Thymus (tissue), 14 donors: ENCODE measurements at places on chromosomes 3 and 15. TPM values are rescaled to one million over a fixed set of nuclear protein-coding genes. Genes with fewer than 3 reads are reported as not detected.
A peak's percentile ranks its signal among the peaks of the same experiment; 100 is the strongest.

DNA sequence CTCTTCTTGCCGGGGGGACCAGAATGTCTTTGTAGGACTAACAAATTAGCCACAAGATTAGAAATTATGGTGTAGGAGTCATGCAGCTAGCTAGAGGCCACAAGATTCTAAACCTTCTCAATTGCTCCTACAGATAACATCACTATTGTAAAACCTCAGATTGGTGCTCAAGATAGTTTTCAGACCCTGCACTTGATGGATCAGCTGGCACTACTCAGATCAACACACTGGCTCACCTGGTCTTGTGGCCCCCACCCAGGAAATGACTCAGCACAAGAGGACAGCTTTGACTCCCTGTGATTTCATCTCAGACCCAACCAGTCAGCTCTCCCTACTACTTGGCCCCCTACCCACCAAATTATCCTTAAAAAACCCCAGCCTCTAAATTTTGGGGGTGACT is 124.1 kb upstream of the RASGRP1 start:
- no peaks in the 10 kb centered on the region for H3K36me3 ChIP-seq
- DNase-seq: no peak
- no peaks in the 10 kb centered on the region for H3K27me3 ChIP-seq
- H3K27ac ChIP-seq: no peak overlapping the region

DNA sequence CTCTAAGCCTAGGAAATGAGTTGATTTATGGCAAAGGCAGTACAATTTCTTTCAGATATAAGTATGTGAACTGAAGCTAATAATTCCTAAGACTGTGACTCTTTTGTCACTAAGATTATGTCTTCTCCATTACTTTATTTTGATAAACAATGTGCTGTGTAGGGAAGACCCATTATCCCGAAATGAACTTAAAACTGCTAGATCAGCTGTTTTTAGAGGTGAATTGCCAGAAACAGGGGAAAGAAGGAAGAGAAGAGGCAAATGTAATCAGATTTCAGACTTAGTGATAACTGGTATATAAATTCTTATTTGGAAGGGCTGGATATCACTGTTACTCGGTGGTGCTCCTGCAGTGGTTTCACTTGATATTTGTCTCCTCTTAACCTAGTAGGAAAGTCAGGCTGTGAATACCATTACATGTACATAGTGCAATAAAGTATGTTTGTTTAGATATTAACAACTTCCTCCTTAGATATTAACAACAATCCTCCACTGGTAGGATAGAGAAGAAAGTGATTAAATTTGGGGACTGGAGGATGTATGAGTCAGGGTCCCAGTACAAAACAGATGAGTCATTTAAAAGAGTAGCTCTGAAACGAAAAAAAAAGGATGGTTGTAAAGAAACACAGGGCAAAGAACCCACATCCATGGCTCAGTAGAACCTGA is 338.5 kb upstream of the KCNH8 start:
- no peak overlapping the region for H3K4me3 ChIP-seq
- no peak overlapping the region for H3K27ac ChIP-seq
- H3K36me3 ChIP-seq: no peaks in the 10 kb centered on the region

DNA sequence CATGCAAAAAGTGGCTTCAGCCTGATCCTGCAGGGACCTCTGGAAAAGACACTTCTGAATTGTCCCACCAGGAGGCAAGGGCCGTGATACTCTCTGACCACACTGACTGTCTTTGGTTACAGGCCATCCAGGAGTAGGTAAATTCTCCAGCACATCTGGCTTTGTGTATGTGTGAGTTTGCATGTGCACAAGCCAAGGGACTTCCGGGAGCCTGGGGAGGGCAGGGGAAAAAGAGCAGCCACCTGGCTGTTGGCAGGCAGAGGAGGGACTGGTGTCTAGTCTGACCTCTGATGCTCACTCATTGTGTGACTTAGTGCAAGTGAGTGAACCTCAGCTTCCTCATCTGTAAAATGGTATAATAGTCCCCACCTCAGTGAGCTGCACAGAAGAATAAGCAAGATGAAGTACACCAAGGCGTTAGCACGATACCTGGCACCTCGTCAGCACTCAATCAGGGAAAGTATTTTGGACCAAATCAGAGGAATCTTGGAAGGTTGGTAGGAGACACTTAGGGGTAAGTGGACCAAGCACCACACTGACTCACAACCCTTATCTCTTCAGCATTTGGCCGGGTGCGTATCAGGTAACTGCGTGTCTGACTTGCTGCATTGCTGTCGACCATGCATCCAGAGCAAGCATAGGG is 19.1 kb downstream of the KLHL6 start:
- no peak overlapping the region for H3K27ac ChIP-seq
- H3K36me3 ChIP-seq: peaks cover 12% of the 10 kb centered on the region
- H3K4me3 ChIP-seq: no peak overlapping the region
- no peak for DNase-seq
- no peaks in the 10 kb centered on the region for H3K27me3 ChIP-seq
- H3K4me1 ChIP-seq: peaks cover 28% of the 10 kb centered on the region

DNA sequence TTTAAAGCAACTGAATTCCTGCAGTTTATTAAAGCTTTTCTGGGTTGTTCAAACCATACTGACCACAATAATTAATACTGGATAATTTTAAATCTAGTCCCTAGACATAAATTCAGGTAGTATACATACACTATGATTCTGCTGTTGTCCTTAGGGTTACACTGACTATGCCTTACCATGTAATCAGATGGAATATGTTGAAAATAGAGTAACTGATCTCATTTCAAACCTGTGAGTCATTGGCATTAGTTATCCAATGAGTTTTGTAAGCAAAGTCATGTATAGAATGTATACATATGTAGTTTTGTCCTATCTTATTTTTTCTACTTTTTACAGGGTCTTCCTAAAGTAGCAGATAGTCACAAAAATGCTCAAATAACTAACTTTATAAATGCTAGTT is 517.1 kb upstream of the CCDC54 start:
- no peak overlapping the region for H3K27ac ChIP-seq
- no peaks in the 10 kb centered on the region for H3K27me3 ChIP-seq
- DNase-seq: no peak
- no peaks in the 10 kb centered on the region for H3K4me1 ChIP-seq
- H3K4me3 ChIP-seq: no peak overlapping the region

DNA sequence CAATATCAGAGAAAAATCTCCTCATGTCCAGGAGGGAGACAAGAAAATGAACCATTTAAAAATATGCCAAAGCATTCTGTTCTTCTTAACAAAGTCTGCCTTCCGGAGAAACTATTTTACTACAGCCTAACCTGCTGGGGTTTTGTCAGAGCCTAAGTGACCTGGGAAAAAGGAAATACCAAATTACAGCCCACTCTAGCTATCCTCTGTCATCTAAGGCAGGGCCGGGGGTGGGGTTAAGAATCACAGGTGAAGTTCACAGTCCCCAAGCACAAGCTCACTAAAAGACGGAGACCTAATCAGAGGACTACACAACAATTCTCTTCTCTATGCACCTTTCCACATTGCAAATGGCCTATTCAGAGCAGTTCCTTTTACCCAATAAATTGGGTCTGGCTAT is 116.6 kb downstream of the TRIM42 start:
- no peak for DNase-seq
- H3K27ac ChIP-seq: no peak overlapping the region
- H3K4me3 ChIP-seq: no peak overlapping the region
- no peaks in the 10 kb centered on the region for H3K27me3 ChIP-seq
- H3K36me3 ChIP-seq: no peaks in the 10 kb centered on the region
- no peaks in the 10 kb centered on the region for H3K4me1 ChIP-seq

DNA sequence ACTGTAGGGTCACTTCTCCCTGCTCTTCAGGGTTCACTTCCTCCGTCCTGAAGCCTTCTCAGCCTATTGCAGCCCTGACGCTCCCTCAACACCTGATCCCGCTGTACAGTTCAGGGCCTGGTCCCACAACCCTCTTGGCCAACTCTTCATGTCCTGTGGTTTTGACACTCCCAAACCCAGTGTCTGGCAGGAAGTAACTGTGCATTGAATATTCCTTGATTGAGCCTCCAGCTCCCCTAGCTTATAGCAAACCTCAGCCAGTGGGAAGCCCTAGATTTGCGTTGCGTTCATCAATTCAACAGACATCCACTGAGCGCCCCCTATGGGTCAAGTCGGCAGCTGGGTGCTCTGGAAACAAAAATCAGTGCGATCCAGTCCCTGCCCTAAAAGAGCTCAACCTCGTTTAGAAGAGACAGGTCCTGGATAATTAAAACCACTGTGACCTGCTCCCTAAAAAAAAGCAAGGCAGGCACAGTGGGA is 13.5 kb downstream of the UBAP1L start:
- H3K4me1 ChIP-seq: no peaks in the 10 kb centered on the region
- no peaks in the 10 kb centered on the region for H3K27me3 ChIP-seq
- DNase-seq: peak; percentile 17
- H3K27ac ChIP-seq: no peak overlapping the region

ALG1L2 gene
- total RNA-seq: 0.28 TPM

GRCh38 chr15:85793641-85794597 is 806 bp downstream of the KLHL25 start:
- H3K27me3 ChIP-seq: no peaks in the 10 kb centered on the region
- H3K4me1 ChIP-seq: peaks cover 15% of the 10 kb centered on the region
- no peaks in the 10 kb centered on the region for H3K36me3 ChIP-seq
- H3K27ac ChIP-seq: no peak overlapping the region

GRCh38 chr3:151538456-151539393 is 77.9 kb upstream of the IGSF10 start:
- no peaks in the 10 kb centered on the region for H3K36me3 ChIP-seq
- H3K27me3 ChIP-seq: no peaks in the 10 kb centered on the region
- no peaks in the 10 kb centered on the region for H3K4me1 ChIP-seq
- peak overlapping the region; percentile 10 for H3K27ac ChIP-seq
- no peak overlapping the region for H3K4me3 ChIP-seq

LSAMP gene
- total RNA-seq: 1.5 TPM

MEX3B gene
- 4.1 TPM for total RNA-seq

PLA2G4D gene
- total RNA-seq: 0.28 TPM

DNA sequence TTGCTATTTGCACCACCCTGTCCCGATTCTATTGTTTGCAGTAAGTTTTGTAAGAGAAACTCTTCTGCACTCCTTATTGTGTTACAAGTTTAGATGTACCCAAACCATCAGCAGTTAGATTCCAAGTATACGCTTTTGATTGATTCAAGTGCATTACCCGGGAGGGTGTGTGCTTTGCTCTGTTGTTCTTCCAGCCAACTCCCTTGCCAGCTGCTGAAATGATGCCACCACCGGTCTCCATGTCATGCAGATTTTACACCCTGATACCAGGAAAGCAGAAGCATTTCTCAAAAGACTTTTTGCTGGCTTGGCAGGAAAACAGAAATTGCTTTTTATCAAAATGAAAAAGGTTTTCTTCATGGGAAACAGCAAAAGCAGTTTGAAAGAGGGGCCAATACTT is 1006.6 kb upstream of the CFAP20DC start:
- H3K27me3 ChIP-seq: no peaks in the 10 kb centered on the region
- H3K4me3 ChIP-seq: no peak overlapping the region
- no peak for DNase-seq
- peaks cover 4% of the 10 kb centered on the region for H3K36me3 ChIP-seq

GRCh38 chr15:89244574-89244903 is 760 bp downstream of the FANCI start:
- peak overlapping the region; percentile 50 for H3K27ac ChIP-seq
- no peak for DNase-seq
- peak overlapping the region; percentile 90 for H3K4me3 ChIP-seq
- peaks cover 16% of the 10 kb centered on the region for H3K4me1 ChIP-seq
- peaks cover 19% of the 10 kb centered on the region for H3K36me3 ChIP-seq

DNA sequence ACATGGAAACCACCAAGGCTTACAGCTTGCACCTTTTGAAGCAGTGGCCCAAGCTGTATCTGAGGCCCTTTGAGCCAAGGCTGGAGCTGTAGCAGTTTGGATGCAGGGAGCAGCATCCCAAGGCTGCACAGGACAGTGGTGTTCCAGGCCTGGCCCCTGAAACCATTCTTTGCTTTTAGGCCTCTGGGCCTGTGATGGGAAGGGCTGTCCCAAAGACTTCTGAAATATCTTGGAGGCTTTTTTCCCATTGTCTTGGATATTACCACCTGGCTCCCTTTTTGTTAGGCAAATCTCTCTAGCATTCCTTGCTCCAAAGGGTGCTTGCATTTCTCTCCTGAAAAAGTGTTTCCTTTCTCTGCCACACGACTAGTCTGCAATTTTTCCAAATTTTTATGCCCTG is 302.8 kb upstream of the MDFIC2 start:
- H3K36me3 ChIP-seq: no peaks in the 10 kb centered on the region
- H3K4me3 ChIP-seq: no peak overlapping the region

DNA sequence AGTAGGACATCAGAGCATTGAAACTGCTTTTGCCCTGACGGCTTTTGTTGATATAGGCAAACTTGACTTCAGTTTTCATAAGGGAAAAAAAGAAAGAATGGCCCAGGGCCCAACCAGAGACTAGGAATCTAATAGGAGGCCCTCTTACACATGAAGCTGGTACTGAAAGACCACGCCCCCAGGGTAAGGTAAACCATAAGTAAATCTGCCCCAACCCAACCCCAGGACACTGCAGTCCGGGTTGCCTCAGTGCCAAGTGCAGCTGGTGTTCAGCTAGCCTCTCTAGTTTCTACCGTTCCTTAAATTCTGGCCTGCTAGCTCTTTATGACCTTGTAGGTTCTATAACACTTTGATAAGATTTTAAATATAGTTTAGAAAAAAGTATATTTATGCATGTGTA is 136.7 kb downstream of the AQP9 start:
- DNase-seq: no peak
- H3K4me1 ChIP-seq: no peaks in the 10 kb centered on the region
- H3K4me3 ChIP-seq: no peak overlapping the region
- H3K27ac ChIP-seq: no peak overlapping the region
- H3K27me3 ChIP-seq: no peaks in the 10 kb centered on the region

DNA sequence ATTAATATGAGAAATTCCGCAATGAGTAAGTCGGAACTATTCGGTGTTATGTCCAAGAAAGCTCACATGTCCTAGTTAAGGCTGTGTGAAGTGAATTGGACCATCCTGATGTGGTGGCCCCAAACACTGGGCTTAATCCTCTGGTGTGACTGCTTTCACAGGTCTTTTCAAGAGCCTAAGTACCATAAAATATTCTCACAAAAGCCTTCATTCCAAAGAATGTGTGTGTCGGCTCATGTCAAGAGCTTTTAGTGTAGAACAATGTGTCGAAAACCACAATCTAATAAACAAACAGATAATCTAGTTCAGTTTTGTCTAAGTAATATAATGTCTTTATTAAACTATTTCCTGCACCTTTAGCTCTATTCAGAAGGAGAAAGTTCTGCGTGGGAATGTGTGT is 311.4 kb downstream of the LPP start:
- no peak for DNase-seq
- no peak overlapping the region for H3K27ac ChIP-seq
- no peaks in the 10 kb centered on the region for H3K27me3 ChIP-seq
- H3K4me1 ChIP-seq: no peaks in the 10 kb centered on the region
- no peaks in the 10 kb centered on the region for H3K36me3 ChIP-seq

DNA sequence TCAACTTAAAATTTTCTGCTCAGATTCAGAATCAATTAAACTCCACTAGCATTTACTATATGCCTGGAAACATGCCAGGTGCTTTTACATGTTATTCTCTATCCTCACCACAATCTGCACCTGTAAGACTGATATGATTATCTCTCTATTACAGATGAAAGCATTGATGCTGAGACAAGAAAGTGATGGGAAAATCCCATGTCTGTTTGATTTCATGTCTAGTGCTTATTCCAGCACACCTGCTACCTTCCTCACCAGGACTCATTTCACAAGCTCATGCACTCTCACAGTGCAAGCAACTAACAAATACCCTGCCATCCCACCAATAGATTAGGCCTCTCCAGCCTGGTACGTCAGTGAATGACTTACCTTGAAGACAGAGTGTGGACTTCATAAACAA is 25.0 kb upstream of the BCL6 start:
- DNase-seq: peak; percentile 50
- no peaks in the 10 kb centered on the region for H3K27me3 ChIP-seq
- H3K4me3 ChIP-seq: no peak overlapping the region
- no peak overlapping the region for H3K27ac ChIP-seq
